ENCODE measurements at places on chromosomes 12 and 14.

DNA sequence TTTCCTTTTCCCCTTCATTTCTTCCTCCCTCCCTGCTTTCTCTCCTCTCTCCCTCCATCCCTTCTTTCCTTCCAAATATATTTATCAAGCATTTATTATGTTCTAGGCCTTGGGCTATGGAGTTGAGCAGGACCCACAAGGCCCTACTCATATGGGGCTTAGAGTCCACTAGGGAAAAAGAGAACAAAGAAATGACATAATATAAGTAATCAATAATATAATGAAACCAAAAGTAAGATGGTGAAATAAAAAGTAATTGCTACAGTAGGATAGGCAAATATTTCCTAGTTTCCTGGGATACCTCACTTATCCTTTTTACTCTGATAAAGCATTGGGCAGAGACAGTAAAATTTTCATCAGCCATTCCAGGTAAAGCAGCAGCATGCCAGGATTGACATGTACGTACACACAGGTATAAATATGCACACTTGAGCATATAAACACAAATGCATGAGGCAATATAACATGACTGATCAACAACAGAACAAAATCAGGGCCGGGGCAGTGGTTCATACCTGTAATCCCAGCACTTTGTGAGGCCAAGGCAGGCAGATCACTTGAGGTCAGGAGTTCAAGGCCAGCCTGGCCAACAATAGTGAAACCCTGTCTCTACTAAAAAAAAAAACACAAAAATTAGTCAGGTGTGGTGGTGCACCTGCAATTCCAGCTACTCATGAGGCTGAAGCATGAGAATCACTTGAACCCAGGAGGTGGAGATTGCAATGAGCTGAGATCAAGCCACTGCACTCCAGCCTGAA is 35.5 kb upstream of the CSRP2 start:
- no peak for DNase-seq

GRCh38 chr14:101458741-101459550 is 102.3 kb upstream of the DIO3 start:
- DNase-seq, result no peak

GRCh38 chr12:31234955-31235867 is 90.7 kb downstream of the SINHCAF start:
- DNase-seq, result no peak

GRCh38 chr14:77458249-77458950 is 507 bp downstream of the AHSA1 start:
- DNase-seq, result no peak

GRCh38 chr12:89041078-89041477 is 311.2 kb downstream of the DUSP6 start:
- DNase-seq, result no peak

DNA sequence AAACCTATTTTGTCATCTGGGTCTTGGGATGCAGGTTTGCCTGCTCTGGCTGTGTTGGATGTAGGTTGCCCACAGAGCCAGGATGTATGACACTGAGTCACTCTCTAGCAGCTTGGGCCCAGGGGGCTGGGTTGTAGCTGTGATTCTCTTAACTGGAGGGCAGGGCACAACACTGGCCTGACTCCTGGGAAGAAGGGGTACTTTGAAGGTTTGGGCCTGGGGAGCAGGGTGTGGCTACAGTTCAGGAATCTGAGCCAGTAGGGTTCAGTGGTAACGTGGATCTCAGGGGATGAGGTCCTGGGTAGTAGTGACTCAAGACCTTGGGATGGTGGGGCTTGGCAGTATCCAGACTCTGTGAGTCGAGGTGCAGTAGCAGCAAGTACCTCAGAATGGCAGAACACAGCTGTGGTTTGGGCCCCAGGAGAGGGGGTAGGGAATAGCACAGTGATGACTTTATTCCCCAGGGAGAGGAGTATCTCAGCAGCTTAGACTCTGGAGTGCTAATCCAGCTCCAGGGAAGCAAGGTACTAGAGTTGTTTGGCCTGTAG is 25.7 kb downstream of the TBC1D15 start:
- no peak for DNase-seq

DNA sequence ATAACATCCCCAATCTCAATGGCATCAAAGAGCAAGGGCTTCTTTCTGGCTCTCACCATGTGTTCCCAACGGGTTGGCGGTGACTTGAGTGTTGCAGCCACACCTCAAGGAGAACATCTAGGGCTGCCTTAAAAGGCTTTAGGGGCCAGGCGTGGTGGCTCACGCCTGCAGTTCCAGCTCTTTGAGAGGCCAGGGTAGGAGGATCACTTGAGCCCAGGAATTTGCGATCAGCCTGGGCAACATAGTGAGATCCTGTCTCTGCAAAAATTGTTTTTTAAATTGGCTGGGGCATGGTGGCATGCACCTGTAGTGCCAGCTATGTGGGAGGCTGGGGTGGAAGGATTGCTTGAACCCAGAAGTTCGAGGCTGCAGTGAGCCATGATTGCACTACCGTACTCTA is 14.9 kb downstream of the RFLNA start:
- no peak for DNase-seq

DNA sequence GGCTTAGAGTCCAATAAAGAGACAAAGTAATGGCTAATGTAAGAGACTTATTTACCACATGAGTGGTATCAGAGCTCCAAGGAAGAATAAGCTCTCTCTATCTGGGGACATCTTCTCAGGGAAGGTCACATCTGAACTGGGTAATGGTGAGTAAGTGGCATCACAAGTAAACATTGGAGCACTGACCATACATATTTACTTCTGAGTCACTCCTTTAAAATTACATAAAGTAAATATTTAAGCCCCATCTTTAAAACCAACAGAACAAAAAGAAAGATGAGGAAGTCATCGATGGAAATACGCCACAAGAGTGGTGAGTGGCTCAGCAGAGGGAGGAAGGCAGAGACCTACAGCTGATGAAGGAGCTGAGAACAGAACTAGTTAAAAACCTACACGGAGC is 159.9 kb downstream of the DUSP6 start:
- DNase-seq, result no peak

DNA sequence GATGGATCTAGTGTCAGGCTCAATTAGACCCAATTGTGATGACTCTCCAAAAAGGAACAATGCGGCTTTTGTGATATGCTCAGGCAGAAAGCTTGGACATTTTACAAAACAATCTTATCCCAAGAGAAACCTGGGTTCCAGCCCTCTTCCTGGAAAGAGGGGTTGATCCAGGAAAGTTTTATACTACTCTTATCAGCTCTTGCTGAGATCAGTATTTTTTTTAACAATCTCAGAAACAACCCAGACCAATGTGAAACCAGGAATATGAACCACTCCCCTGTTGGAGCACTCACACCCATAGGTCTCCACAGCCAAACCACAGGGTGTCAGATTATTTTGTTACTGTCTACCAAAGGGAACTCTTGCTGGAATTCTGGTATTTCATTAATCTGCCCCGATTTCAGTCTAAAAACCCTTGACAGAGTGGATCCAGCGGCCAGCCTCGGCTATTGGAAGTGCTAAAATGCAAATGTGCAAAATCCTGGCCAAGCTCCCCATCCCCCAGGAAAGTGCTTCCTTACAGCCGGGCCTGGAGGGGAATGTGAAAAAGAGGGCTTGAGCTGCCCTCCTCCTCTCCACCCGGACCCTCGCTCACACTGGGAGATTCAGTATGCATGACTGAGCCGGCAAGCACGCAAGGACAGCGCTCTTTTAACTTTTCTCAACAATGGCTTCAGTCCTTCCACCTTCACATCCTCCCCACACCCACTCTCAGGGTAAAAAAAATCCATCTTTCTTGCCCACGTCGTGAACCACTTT is 4.0 kb downstream of the FBXL14 start:
- no peak for DNase-seq

GRCh38 chr14:85131226-85131922 is 398.6 kb upstream of the FLRT2 start:
- DNase-seq, result no peak

DNA sequence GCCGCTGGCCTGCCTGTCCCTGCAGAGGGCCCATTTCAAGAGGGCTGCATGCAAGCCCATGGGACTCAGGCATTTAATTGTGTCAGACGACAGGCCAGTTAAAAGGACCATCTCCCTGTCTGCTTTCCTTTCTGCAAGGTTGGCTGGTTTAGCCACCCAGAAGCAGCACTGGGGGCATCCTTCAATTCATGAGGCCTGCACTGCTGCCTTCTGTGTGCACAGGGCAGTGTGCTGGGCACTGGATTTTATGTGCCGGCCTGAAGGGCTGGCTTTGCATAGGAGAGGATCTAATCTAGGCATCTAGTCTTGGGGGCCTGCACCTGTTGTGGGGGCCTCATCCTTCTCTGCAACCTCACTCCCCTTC is 114.1 kb upstream of the FKBP4 start:
- DNase-seq, result no peak

DNA sequence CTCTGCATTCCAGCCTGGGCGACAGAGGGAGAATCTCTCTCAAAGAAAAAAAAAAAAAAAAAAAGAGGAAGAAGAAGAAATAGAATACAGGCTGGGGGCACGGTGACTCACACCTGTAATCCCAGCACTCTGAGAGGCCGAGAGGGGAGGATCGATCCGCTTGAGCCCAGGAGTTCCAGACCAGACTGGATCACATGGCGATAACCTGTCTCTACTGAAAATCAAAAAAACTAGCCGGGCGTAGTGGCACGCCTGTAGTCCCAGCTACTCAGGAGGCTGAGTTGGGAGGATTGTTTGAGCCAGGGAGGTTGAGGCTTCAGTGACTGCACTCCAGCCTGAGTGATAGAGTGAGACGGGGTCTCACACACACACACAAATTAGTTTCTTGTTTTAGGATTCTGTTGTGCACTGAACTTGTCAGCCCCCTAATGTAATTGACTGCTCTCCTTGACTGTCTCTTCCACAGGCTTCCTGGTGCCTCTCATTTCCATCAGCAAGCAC is 963 bp upstream of the TINF2 start:
- no peak for DNase-seq

DNA sequence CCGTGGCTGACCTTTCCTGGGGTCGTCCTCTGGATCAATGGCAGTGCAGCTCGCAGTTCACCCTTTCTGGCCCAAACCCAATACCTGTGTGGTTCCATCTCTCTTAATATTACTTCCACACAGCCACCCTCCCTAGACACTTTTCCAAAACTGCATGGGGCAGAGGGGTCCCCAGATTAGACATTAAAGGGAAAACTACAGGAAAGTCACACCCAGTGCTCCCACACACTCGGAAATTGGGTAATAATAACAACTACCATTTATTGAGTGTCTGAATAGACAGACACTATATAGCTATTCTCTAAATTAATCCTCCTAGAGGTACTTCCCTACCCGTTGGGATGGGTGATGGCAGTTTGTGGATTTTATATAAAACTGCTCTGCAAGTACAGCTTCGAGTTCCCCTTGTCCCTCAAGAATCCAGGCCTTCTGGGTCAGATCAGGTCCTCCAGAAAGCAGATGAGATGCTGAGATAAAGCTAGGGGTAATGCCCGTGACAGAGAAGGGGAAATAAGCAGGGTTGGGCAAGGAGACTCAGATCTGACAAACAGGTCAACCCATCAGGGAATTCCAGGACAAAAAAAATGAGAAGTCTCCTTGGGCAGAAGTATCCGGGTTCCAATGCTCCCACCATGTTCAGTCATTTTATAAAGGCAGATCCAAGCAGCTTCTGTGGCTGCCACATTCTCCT is 795 bp upstream of the PXN start:
- no peak for DNase-seq

GRCh38 chr12:40825156-40825555 is 132.9 kb downstream of the CNTN1 start:
- DNase-seq, result no peak

- no peak for DNase-seq
Measured at GRCh38 chr12:102564026-102564425, 83.7 kb upstream of the IGF1 start.

DNA sequence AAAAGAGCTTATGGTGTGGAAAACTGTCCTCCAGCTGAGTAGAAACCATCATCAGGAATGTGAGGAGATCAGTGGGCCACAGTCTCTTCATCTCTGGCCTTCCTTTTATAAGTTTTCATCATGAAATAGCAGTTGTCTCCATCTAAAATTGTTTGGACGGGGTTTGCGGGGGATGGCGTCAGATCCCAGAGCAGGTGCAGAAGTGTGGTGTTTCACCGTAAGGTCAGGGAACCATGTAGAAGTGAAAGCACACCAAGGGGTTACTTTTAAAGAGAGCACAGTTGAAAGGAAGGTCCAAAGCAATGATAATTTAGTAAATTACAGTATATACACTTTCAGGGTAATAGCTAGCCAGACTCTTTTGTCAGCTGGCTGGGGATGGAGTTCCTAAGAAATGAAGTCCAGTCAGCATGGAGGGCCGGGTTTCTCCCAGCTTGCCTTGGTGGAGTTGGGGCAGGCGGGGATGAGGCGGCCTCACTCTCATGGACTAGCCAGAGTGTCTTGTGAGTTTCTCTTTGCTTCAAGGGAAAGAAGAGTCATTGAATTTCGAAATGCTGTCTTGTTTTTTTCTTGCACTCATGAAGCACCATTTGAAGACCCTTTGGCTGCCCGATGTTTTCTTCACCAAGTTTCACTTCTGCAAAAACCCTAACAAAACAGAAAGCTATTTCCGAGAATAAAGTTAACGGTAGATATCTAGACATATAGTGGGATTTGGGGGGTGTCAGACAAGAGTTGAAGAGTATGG is 100.6 kb downstream of the ETV6 start:
- no peak for DNase-seq

GRCh38 chr12:109723311-109723881 is 9.8 kb downstream of the FAM222A start:
- DNase-seq, result no peak

DNA sequence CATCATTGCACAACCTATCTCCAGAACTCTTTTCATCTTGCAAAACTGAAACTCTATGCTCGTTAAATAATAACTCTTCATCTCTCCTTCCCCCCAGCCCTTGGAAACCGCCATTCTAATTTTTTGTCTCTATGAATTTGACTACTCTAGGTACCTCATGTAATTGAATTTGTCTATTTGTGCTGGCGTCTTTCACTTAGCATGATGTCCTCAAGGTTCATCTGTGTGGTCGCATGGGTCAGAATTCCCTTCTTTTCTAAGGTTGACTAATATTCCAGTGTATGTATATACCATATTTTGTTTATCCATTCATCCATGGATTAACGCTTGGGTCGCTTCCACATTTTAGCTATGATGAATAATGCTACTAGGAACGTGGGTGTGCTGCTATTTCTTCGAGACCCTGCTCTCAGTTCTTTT is 80.1 kb downstream of the PLXNC1 start:
- no peak for DNase-seq

DNA sequence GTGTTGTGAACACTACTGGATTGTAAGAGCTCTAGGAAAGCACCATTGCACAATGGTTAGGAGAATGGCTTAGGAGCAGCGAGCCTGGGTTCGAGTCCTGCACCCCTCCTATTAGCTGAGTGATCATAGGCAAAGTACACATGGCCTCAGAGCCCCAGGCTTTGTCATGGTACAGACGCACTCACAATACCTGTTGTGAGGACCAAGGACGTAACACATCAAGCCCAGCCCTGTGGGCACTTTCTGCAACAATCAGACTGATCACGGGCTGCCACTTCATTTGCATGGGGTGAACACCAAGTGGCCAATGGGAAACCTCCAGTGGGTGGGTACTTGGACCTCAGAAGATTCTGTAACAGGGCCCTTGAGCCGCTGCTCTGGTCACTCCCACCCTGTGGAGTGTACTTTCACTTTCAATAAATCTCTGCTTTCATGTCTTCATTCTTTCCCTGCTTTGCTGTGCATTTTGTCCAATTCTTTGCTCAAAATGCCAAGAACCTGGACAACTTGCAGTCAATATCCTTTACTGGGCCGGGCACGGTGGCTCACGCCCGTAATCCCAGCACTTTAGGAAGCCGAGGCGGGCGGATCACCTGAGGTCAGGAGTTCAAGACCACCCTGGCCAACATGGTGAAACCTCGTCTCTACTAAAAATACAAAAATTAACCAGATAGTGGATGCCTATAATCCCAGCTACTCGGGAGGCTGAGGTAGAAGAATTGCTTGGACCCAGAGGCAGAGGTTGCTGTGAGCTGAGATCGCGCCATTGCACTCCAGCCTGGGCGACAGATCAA is 28.2 kb downstream of the GLRX5 start:
- no peak for DNase-seq
